Fibroblast of skin of right quadriceps (primary cell): ENCODE measurements at places on chromosomes 13 and 19.

DNA sequence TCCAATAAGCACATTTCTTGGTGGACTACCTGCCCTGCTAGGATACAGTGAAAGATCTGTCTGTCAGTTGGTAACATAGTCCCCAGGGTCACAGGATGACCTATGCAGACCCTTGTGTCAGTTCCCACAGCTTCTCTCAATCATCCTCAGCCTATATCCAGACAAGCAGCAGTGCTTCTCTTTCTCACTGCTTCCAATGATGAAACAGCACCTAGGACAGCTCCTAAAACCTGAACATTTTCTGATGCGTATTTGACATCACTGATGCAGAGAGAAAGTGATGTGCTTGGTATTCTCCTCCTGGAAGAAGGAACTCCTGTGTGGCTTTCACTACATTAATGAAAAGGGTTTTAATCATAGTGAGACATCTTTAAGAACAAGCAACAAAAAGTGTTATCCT is 43.7 kb downstream of the ZNF557 start:
- DNase-seq: no peak

DNA sequence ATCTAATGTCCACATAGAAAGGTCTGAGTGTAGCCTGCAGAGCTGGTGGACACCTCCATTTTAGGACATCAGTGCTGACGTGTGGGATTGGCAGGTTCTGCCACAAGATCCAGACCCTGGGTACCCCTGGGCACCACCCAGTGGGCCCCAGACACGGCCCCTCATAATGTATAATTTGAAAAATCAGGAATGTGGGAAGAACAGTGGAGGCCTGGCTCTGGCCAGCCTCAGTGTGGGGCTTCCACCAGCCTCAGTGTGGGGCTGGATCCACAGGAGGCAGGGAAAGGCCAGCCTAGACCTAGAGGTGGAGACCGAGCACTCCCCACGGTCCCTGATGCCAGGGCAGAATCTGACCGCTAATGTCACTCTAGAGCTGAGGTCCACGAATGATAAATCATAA is 150.7 kb upstream of the SOX1 start:
- no peak for DNase-seq

- DNase-seq: peak; percentile 96
These were observed 98.5 kb downstream of the MIPEP start for GRCh38 chr13:23790577-23791170.

- DNase-seq: no peak
These were observed 51.1 kb downstream of the N4BP2L1 start for GRCh38 chr13:32376642-32377415.

DNA sequence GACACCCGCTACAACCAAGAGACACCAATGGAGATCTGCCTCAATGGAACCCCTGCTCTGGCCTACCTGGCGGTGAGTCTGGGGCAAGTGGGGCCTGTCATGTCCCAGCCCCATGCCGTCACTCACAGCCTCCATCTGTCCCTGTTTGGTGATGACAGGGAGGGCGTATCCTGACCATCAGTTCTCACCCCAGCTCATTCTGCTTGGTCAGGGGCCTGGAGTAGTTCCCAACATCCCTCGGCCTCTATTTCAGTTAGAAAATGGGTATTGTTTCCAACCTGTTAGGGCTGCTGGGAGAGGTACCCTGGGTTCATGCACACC is 18.2 kb downstream of the HIPK4 start:
- DNase-seq: no peak

DNA sequence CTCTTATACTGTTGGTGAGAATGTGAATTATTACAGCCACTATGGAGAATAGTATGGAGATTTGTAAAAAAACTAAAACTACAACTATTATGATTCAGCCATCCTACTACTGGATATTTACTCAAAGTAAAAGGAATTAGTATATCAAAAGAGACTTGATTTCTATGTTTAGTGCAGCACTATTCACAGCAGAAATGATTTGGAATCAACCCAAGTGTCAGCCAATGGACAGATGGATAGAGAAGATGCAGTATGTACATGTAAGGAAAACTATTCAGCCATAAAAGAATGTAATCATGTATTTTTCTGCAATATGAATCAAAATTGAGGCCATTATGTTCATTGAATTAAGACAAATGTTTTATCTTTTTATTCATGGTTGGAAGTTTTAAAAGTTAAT is 1705.5 kb downstream of the SLITRK1 start:
- DNase-seq: no peak

DNA sequence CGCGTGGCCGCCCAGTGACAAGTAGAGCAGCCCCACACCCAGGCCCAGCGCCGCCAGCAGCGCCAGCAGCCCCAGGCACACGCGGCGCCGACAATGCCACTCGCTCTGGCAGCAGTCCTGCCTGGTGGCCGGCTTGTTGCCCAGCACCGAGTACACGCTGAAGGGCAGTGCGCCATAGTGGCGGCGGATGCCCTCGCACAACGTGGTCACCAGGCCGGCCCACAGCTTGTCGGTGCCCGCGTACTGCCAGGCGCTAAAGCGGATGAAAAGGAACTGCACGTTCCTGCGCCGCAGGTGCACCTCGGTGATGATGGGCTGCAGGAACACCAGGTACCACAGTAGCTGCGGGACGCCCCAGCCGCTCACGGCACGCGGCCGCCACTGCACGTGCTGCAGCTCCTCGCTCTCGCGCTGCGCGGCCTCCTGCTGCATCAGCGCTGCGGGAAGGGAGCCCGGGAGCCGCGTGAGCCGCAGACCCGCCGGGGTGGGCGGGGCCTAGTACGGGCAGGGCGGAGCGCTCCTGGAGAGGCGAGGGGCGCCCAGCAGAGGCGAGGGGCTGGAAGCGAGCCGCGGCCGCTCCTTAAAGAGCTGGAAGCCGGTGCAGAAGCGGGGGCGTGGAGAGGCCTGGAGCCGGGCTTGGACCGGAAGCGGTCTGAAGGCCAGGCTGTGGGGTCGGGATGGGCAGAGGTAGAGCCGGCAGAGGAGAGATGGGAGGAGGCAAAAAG is 7.3 kb downstream of the NKPD1 start:
- peak; percentile 15 for DNase-seq

DNA sequence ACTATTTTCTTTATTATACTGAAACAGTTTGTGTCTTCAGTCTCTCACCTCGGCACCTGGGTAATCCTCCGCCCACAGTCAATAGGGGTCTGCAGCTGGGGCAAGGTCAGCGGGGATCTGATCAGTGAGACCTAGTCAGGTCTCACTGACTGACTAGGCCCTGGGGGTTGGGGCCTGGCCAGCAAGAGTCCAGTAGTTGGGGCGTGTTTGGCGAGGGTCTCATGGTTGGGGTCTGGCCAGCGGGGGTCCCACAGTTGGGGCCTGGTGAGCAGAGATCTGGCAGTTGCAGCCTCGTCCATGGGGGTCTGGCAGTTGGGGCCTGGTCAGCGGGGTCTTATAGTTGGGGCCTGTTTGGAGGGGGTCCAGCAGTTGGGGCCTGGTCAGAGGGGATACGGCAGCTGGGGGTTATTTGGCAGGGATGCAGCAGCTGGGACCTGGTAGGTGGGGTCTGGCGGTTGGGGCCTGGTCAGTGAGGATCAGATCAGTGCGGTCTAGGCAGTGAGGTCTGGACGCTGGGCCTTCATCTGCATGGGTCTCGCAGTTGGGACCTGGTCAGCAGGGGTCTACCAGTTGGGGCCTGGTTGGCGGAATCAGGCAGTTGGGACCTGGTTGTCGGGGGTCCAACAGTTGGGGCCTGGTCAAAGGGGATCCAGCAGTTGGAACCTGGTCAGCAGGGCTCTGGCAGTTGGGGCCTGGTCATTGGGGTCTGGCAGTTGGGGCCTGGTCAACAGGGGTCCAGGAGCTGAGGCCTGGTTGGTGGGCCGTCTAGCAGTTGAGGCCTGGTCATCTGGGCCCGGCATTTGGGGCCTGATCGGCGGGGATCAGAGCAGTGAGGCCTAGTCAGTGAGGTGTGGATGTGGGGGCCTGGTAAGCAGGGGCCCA is 61.1 kb upstream of the TPM4 start:
- DNase-seq: no peak

DNA sequence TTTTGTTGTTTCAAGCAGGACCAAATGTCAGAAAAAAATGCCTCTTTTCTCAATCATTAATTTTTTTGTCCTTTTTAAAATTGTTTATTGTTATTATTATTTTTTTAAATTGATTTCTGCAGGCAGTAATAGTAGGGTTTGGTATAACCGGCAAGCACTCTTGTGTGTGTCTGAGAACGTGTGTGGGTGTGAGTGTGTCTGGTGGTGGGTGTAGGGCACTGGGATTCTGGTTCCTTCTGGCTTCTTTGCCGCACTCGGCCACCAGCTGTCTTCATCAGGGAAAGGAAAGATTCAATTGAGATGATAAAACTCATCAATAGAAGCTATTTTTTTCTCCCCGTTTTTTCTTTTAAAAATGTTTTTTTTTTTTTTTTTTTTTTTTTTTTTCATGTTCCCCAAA is 56.4 kb downstream of the IER2 start:
- no peak for DNase-seq

DNA sequence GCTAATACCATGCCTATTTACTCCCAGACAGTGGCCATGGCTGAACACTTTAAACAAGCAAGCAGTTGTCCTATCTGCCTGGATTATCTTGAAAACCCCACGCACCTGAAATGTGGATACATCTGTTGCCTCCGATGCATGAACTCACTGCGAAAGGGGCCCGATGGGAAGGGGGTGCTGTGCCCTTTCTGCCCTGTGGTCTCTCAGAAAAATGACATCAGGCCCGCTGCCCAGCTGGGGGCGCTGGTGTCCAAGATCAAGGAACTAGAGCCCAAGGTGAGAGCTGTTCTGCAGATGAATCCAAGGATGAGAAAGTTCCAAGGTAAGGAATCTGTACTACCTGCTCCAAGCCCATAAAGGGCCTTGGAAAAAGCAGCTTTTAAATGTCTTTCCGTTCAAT is 8.6 kb downstream of the RFPL4AL1 start:
- DNase-seq: no peak

GRCh38 chr19:50433201-50434180 is 799 bp downstream of the MYBPC2 start:
- DNase-seq: no peak

- no peak for DNase-seq
These were observed 203.9 kb downstream of the SHISA2 start for GRCh38 chr13:25847635-25848626.

- peak; percentile 9 for DNase-seq
These were observed 33.3 kb upstream of the MICU2 start for GRCh38 chr13:21637296-21637695.

DNA sequence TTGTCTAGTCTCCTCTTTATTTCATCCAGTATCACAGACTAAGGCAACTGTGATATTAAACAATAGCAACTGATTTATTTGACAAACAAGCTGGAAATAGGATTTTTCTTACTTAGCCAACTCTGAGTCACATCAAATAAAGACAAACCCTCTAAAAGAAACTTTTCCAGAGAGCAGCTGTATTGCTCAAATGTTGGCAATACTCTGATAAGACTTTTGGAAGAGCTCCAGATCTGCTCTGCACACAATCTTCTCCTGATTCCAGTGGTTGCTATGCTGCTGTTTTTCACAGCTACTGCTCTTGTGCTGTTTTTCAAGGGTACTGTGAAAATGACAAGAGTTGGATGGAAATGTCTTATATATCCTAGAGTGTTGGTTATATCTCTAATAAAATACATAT is 1479.2 kb downstream of the SLITRK5 start:
- no peak for DNase-seq

GRCh38 chr19:48756686-48757085 is 1.4 kb downstream of the FGF21 start:
- no peak for DNase-seq

GRCh38 chr19:54317965-54318240 is 4.9 kb upstream of the LILRA5 start:
- no peak for DNase-seq

- peak; percentile 38 for DNase-seq
These were observed 67.3 kb downstream of the TRPM4 start for GRCh38 chr19:49224879-49225278.

DNA sequence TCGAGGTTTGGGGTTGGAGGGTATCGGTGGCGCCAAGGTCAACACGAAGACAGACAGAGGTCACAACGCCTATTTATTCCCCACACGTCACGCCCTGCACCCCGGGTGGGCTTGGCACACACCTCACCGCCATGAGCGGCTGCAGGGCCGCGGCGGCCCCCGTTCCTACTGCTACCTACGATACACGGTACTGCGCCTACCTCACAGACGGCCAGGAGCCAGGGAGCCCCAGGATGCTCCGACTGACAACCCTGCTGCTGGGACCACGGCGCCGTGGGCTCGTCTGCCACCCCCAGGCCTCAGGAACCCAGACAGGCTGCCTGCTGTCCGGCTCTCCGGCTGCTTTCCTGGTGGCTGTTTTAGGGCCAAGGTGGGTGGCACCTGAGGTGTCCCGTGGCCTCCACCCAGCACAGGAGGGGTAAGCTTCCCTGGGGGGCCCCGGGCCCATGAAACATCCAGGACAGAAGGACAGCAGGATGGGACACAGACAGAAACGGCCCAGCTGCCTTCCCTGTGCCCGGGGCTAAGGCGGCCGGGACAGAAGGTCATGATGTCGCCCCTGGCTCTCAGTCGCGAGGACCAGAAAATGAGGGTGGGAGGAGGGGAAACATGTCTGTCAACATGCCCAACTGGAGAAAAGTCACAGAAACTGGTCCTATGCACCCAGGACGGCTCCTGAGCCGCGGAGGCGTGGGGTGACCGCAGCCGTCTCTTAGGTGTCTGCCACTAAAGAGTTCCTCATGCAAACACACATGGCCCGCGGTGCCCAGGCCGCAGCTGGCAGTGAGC is 15.0 kb upstream of the SLC39A3 start:
- DNase-seq: no peak

DNA sequence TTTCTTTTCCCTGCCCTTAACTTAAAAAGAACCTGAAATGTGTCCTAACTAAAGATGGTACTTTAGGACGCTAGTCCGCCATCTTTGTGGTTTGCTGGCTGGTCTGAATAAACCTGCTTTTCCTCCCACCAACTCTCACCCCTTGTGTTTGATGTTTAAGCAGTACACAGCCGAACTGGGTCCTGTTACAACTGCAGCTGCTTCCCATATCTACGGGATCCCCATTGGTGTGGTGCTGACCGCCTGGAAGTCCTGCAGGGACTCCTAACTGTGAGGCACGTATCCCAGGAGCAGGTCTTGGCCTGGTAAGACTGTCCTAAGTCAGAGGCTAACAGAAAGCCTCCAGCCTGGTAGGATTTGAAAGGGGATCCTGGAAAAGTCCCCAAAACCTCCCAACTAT is 40.9 kb upstream of the VSTM2B start:
- no peak for DNase-seq

DNA sequence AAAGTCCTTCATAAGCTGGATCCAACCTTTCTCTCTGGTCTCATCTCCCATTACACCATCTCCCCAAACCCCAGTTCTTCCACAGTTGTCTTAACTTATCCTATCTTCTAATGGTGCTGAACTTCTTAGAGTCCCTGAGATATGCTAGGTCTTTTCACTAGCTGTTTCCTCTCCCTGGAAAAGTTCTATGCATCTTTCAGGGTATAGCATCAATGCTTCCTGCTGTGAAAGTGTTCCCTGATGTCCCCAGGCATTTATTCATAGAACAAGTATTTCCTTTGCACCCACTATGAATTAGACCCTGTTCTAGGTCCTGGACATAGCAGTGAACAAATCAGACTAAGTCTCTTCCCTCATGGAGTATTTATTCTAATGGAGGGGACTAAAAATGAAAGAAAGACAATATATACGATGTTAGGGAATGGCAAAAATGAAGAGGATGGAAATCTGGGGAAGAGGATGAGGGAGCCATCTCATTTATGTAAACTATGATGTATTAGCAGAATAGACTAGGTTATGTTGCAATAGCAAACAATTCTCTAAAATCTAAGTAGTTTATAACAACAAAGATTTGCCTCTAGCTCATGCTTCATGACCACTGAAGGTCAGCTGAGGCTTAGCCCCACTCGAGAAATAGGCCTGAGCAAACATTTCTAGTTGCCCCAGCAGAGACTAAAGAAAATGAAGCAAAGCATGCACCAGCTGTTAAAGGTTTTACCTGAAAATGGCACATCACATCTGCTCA is 120.0 kb downstream of the CYSLTR2 start:
- no peak for DNase-seq

GRCh38 chr19:4531562-4532165 is 3.4 kb downstream of the PLIN5 start:
- no peak for DNase-seq
